Cardiac septum (tissue), 1 donor: ENCODE measurements at places on chromosomes 4 and X. TPM values are rescaled to one million over a fixed set of nuclear protein-coding genes. Genes with fewer than 3 reads are reported as not detected.

DNA sequence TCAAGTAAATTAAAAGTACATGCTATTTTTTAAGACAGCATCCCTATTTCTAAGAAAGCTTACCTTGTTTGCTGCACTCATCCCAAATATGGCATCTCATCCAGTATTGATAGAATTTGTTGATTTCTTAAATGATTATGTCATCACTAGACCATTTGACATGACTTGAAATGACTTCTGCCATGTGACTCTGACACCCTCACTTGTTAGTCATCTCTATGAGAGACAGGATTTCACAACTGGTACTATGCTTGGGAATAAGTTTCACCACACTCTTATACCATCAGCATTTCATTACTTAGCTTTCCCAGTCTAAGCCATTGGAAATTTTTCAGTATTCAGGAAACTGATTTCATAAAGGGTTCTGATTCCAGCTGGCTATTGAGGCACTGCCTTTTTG is 55.3 kb downstream of the TMPRSS11F start:
- no peak for DNase-seq

GRCh38 chrX:129682979-129683378 is 28.2 kb upstream of the APLN start:
- DNase-seq = no peak

DNA sequence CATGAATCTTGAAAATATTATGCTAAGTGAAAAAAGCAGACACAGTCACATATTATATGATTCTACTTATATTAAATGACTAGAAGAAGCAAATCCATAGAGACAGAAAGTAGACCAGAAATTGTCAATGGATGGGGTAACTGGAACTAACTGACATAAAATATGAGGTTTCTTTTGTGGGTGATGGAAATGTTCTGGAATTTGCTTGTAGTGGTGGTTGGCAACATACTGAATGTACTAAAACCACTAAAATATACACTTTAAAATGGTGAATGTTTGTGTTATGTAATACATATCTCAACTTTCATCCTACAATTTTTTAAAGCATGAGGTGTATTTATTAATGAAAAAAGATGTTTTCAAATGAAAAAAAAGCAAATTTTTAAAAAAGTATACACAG is 14.7 kb downstream of the CNOT6L start:
- DNase-seq = no peak

ATP1B4 gene
- total RNA-seq = 16.9 TPM

- no peak for DNase-seq
Measured at GRCh38 chr4:111136438-111136837, 513.6 kb upstream of the PITX2 start.

GRCh38 chr4:76441881-76442280 is 6.9 kb downstream of the SHROOM3 start:
- no peak for DNase-seq

- peak; percentile 74 for DNase-seq
Measured at GRCh38 chr4:143185253-143186107, 763 bp downstream of the USP38 start.

GRCh38 chrX:136635235-136635634 is 12.7 kb upstream of the CD40LG start:
- DNase-seq = no peak

GRCh38 chr4:91089178-91089577 is 962.0 kb downstream of the CCSER1 start:
- DNase-seq = no peak

DNA sequence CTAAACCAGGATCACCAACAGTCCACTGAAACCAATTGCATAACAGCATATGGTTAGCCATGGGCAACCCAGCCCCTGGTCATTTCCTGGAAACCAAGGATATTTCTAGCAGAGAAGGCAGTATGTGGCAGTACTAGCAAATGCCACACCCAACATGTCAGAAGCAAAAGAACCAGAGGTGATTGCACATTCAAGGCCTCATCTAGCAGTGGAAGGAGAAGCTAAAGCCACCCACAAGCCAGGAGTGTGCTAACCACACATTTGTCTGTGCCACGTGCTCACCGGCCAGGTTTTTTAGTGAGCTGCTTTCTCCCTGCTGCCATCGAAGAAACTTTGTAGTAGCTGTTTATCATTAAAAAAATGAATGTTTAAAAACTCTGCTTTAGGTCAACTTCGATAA is 42.0 kb downstream of the TEC start:
- no peak for DNase-seq

DNA sequence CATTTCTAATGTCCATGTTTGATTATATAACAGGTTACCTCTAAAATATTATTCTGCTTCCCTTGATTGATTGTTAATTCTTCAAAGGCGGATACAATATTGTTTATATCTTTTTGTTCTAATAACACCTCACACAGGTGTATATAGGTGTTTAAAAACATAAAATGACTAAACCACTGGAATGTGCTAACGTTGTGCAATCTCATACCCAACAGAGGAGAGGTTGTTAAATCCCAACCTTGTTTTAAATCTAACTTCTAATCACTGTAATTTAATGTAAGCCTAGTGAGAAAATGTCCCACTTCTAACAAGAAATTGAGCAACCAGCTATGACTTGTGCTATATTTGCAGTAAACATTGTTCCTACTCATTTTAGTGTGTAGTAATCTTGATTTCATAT is 1.3 kb downstream of the ODAM start:
- DNase-seq = no peak

GBA3 gene
- not detected for total RNA-seq

GRCh38 chr4:2245787-2246275 is 3.9 kb upstream of the HAUS3 start:
- no peak for DNase-seq

SMIM10L2A gene
- 0.97 TPM for total RNA-seq

DNA sequence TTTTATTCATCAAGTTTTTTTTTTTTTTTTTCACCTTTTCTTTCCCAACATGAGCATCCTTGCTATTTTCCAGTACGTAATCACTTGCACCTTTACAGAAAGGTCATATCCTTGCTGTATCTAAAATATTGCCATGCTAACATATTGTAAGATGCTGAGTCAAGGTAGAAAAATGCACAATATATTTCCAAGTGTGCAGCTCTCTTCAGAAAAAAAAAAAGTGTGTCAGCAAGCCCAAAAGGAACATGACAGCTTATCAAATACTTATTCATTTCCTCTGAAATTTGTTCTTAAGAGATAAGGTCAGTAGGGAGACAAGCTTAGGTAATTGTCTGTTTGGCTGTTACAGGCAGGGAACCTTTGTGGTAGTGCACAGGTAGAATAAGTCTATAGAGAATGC is 27.0 kb downstream of the SH2D1A start:
- no peak for DNase-seq

- no peak for DNase-seq
Measured at GRCh38 chrX:55638933-55639332, 15.7 kb downstream of the FOXR2 start.

GRCh38 chr4:121165206-121165605 is 1.1 kb upstream of the TNIP3 start:
- DNase-seq = no peak

DNA sequence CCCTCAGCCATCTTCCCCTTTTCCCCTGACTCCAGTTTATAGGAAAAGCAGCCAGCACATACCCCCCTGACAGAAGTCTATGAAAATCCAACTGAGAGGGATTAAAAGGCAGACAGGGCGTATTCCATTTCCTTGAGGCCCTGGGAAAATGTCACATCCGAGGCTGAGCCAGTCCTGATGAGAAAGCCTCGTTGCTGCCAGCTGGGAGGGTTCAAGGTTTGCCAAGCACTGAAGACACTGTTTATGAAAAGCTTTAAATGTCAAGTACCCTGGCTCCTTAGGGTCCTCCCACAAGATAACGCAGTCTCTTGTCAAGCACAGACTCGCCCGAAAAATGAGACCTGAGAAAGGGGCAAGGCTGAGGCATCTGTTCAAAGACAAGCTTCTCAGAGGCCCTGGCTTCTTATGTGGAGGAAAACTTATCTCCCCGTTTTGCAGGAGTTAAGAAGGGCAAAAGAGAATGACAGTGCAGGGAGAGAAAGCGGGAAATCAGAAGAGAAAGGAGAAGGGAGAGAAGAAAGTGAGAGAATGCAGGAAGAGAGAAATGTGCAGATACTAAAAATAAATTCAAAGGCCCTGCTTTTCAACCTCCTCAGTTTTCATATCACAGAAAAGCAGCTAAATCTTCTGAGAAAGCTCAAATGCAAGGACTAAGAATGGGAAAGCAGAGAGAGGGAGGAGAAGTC is 44.7 kb downstream of the SCD5 start:
- peak; percentile 58 for DNase-seq

TACR3 gene
- total RNA-seq = not detected

CXCL3 gene
- 0.43 TPM for total RNA-seq

DNA sequence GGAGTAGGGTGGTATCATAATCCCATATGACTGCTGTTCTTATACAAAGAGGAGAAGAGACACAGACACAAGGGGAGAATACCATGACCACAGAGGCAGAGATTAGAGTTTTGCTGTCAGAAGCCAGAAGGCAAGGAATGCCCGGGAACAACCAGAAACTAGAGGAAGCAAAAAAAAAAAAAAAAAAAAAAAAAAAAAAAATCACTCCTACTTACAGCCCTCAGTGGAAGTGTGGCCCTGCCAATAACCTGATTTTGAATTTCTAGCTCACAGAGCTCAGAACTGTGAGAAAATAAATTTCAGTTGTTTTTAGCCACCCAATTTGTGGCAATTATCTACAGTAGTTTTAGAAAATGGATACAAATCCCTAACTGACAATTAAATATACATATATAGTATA is 30.4 kb upstream of the UBE2NL start:
- no peak for DNase-seq

GRCh38 chrX:136879001-136879687 is 1.4 kb downstream of the RBMX start:
- DNase-seq = no peak

MAGEA4 gene
- total RNA-seq = not detected

DNA sequence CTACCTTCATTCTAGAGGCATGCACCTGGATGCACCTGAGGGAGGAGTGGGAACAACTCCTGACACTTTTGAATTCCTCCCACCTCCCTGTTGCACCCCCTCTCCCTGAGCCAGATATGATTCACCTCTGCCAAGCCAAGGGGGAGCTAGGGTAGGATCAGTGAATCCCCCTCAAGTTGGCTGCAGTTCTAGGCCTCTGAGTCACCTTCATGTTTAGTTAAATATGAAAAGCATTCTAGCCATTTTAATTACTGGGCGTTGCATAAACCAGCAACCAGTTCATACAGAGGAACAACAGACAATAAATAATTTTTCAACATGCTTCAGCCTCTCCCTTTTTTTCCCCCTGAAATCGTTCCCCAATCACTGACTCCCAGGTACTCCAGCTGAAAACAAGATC is 1440.2 kb downstream of the ADGRL3 start:
- DNase-seq = no peak

GRCh38 chr4:41541687-41542094 is 3.7 kb downstream of the LIMCH1 start:
- DNase-seq = no peak

- DNase-seq = no peak
Measured at GRCh38 chr4:157754410-157754809, 418.4 kb downstream of the GASK1B start.

GIMD1 gene
- not detected for total RNA-seq

MCF2 gene
- 0.65 TPM for total RNA-seq

DNA sequence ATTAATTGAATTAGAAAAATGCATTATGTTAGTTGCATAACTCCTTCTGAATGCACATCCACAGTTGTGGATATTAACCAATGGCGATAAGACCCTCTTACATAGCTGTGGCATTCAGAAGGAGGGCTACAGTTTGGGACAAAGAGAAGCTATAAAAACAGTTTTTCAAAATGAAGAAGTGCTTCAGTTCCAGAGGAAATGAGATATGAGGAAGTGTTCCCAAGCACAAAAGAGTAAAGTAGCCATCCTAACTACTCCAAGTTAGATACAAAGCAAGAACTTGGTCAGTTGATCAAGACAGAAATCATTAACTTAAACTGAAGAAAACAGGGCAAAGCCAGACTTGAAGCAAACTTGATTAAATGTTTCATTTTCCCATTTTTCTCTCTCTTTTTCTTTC is 17.2 kb upstream of the ADGRL3 start:
- DNase-seq = no peak

- DNase-seq = no peak
Measured at GRCh38 chr4:3516836-3517730, 15.1 kb downstream of the LRPAP1 start.

DNA sequence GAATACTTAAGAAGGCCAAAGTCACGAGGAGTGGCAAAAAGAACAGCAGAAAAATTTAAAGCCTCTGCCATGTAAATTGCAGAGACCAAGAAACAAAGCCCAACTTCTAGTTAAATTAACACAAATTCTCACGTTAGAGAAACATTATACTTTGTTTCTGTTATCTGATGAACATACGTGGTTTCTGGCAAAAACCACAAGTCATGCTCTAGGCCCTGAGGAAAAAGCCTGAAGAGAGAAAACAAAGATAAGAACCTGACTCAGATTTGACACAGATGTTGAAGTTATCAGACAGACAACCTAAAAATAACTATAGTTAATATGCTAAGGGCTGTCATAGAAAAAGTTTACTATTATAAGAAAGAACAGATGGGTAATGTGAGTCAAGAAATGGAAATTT is 149.1 kb upstream of the PCDH10 start:
- no peak for DNase-seq

GRCh38 chr4:147839663-147840062 is 107.8 kb downstream of the ARHGAP10 start:
- DNase-seq = no peak

DNA sequence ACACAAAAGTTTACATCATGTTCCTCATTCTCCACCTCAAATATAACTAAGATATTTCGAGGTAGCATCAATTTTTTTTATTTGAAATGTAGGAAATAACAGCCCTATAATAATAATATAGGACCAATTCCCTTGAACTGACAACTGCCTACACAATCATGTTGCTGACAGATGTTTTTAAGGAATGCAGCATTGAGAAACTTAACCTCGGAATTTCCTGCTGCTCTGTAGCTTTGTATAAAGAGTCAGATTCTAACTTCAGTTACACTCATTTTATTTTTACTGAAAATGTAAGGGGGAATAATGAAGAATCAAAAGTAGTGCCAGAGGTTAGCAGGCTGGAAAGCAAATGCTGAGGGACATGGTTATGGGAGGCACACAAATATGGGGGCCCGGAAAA is 235.8 kb downstream of the RBMX2 start:
- DNase-seq = no peak

RIPPLY1 gene
- not detected for total RNA-seq

UGT2A3 gene
- not detected for total RNA-seq

DNA sequence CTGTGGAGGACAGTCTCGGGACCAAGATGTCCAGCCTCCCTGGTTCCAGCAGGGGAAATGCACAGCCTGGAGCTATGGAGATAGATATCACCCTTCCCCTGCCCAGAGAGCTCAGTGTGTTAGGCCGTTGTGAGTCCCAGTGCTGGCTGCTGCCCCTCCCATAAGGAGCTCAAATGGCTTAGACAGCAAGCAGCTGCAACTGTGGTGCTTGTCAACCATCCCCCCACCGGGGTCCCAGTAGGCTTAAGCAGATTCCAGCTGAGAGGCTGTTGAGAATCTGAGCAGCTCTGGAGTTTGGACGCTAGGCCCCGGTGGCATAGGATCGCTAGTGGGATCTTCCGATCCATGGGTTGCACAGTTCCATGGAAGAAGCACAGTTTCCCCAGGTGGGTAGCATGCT is 181.8 kb upstream of the POF1B start:
- no peak for DNase-seq
